ENCODE measurements at places on chromosomes 3 and 15.

GRCh38 chr15:90326441-90326840, 25.6 kb upstream of the ZNF774 start:
- DNase-seq = no peak

DNA sequence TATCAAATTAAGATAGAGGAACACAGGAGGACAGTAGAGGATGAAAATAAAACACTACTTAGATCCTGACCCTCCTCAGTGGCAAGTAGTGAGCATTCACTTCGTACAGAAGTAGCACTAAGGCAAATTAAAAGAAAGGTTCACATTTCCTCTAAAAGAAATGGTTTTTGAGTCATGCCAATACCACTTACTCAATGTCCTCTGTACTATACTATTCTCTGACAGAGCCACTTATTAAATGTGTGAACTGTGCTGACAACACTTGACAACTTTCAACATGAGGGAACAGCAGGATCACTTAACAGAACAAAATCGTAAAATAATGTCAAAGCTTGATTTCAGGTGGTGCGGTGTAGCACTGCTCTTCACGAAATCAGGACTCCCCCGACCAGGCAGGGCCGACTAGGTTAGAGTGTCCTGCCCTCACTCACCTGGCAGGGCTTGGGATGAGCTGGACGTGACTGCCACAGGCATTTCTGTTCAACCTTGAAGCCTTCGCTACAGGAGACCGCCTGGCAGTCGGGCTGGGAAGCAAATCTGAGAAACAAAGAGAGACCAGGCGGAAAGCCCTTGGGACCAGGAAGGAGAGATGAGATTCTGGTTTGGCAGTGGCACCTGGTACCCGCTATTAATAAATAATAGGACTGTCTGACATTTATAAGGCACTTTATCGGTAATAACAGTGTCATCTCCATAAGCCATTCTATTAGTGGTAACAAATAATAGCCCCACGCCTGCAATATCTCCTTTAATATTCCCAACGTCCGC, 611 bp upstream of the SLC27A2 start:
- DNase-seq = no peak

GRCh38 chr15:28255965-28256364, 66.0 kb downstream of the HERC2 start:
- no peak for DNase-seq

DNA sequence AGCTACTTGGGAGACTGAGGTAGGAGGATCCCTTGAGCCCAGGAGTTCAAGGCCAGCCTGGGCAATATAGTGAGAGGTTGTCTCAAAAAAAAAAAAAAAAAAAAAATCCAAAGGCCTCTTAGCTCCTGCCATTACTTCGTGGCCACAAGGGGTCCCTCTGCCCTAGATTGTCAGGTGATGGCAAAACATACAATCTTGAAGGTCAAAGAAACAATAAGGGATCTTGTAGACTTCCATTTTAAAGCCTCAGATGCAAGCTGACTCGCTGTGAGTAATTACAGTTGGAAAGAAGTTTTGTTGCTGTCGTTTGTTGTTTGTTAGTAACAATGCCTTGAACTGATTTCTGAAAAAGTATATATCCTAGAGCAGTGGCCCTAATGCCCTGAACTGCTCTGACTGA, 55.9 kb upstream of the PLCL2 start:
- DNase-seq = peak; percentile 67

DNA sequence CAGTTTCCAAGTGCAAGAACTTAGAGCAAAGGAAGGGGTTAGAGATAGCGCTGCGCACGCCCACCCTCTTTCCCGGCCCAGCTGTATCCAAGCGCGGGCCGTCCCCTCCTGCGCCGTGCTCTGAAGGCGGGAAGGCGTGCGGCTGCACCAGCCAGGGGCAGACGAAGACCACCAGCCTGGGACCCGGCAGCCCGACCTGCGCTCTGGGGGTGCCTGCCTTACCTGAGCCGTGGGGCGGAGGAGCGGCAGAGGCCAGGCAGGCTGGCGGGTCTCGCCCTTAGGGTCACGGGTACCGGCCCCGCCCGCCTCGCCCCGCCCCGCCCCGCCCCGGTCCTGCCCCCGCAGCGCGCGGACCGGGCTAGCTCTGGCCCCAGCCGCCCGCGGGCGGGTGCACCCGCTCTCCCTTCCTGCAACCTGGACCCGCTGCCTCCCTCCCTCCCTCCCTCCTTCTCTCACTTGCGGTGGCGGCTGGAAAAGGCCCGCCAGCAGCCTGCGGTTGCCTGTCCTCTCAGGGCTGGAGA, at the start of gene WDR72:
Gene WDR72, minus strand, starts transcription at position 253 of the 521 bp plus-strand sequence. CDS start 26,514 bp downstream, outside the sequence.
- DNase-seq = no peak

GRCh38 chr15:45606841-45607240, 19.7 kb downstream of the BLOC1S6 start:
- DNase-seq = no peak

DNA sequence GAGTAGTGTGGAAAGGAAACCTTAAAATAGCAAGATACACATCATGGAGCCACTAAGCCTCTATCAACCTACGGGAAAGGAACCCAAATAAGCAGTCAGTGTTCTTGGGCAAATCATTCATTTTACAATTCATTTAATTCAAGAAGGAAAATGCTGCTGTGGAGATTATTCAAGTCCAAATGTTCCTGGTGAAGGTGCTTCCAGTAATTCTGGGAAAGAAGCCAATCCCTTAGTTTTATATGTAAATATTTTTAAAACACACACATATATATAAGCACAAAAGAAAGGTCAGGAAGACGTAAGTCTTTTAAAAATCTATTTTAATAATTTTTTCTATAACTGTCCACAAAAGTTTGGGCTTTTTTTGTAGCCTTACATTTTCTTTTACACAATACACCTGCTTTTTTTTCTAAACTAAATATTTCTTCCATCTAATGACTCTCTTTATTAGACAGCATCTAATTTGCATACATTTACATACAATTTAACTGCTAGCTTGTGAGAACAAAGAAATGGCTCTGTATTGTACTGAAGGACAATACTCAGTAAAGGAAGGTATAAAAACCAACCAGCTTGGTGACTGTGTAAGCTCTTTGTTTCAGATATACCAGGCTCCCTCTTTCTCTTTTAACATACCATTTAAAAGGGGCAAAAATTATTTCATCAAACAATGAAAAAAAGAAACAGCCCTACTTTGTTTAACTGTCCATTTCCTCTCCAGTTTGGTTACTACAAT, 269.5 kb downstream of the ZBTB20 start:
- DNase-seq = no peak

DNA sequence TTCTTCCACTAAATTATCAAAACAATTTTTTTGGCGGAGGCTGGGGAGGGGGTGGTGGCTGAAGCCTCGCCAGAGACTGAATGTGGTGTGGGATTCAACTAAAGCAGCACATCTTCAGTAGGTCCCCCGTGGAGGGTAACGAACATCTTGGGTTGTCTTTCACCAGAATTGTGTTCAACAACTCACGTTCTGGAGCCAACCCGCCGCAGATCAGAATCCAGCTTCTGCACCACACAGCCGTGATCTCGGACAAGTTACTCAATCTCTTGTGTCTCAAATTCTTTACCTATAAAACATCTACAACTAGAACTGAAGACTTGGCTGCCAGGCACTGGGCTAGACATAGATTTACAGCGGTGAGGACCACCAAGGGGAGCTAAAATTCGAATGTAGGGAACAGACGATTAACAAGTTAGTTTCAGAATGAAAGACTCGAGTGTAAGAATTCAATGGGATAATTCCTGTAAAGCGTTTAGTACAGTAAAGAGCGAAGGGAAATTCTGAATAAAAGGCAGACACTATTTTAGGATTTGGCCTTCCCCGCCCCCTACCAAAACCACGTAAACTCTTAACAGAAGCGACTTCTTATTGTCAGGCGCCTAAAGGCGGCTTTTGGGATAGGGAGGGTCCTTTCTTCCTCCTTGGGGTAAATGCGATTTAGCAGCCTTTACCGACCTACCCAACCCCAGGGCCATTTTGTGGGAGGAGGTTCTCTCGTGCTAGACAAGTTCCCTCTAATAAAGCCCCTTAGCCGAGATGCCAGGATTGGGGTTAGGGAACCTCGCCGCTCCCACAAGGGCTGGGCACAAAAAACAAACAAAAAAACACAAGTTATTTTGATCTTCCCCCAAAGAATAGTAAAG, 697 bp upstream of the RAB5A start:
- DNase-seq = no peak

DNA sequence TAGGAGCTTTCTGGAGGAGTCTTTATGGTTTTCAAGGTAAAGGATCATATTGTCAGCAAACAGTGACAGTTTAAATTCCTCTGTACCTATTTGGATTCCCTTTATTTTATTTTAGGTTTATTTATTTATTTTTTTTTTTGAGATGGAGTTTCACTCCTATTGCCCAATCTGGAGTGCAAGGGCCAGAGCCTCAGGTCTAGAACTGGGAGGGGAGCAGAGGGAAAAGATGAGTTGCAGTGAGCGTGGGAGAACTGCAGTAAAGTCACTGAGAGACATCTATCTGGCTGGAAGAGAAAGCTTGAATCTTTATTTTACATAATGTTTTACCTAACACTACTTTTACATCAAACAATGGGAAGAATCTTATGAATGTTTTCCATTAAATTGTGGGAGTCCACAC, 49.5 kb upstream of the GK5 start:
- no peak for DNase-seq

- no peak for DNase-seq
These were observed 122.0 kb downstream of the TJP1 start for GRCh38 chr15:29700296-29700695.

GRCh38 chr3:77247061-77247460, 207.2 kb downstream of the ROBO2 start:
- no peak for DNase-seq

DNA sequence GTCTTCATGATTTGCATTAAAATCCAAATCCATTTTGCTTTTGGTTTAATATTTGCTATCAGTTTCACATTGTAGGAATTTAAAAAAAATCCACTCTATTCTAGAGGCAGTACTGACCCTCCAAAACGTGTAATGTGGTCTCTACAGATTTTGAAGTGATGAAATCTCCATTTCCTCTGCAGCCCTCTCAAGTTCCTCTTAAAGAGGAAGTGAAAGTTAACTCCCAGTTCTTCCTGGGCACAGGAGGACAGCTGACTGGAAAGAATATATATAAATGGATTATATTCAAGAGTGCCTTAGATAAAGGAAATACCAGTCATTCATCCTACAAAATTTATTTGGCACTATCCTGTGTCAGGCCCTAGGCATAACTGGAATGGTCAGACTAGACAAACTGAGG, 83.5 kb upstream of the PLCL2 start:
- no peak for DNase-seq

- DNase-seq = no peak
These were observed 1.7 kb downstream of the NT5DC2 start for GRCh38 chr3:52531860-52532516.

DNA sequence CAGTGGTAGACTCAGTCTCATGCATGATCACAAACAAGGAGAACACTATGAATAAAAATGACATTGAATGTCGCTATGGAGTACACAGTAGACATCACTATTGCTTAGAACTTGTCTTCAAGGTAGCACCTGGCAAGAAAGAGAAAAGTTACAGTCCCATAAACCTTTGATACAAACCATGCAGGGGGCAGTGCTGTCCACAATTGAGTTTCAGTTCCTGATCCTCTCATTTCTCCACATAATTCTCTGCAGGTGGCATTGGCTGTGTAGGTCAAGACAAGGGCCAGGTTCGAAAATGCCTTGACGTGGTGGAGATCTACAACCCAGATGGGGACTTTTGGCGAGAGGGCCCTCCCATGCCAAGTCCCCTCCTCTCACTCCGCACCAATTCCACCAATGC, 47.9 kb downstream of the KBTBD12 start:
- no peak for DNase-seq

- peak; percentile 40 for DNase-seq
These were observed 1.1 kb upstream of the UTS2B start for GRCh38 chr3:191331388-191331787.

- DNase-seq = no peak
These were observed 322.3 kb downstream of the PLCL2 start for GRCh38 chr3:17207019-17207418.

DNA sequence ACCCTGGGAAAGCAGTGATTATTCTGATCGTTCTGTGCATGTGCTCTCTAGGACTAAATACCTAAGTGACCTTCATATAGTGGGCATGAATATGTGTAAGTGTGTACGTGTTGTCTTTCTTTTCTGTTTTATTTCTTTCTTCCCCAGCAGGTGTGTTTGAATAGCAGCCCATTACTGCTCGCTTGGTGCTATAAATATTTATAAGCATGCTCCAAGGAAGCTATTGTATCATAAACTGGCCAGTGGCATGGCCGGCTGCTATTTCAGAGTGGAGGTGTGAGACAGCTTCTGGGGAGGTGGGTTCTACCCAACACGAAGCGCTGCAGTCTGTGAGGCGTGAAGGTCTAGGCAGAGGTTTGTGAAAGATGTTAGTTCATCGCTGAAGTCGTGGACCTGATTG, 641.8 kb downstream of the NTRK3 start:
- DNase-seq = no peak

- no peak for DNase-seq
These were observed 92.4 kb downstream of the CSNK1G1 start for GRCh38 chr15:64263567-64263966.

GRCh38 chr15:35330916-35331315, 215.0 kb downstream of the DPH6 start:
- no peak for DNase-seq

- no peak for DNase-seq
These were observed 1.0 kb downstream of the EOMES start for GRCh38 chr3:27720899-27721716.

GRCh38 chr3:102484363-102484762, 49.5 kb downstream of the ZPLD1 start:
- no peak for DNase-seq

GRCh38 chr3:43729707-43730414, 39.1 kb downstream of the ABHD5 start:
- no peak for DNase-seq

DNA sequence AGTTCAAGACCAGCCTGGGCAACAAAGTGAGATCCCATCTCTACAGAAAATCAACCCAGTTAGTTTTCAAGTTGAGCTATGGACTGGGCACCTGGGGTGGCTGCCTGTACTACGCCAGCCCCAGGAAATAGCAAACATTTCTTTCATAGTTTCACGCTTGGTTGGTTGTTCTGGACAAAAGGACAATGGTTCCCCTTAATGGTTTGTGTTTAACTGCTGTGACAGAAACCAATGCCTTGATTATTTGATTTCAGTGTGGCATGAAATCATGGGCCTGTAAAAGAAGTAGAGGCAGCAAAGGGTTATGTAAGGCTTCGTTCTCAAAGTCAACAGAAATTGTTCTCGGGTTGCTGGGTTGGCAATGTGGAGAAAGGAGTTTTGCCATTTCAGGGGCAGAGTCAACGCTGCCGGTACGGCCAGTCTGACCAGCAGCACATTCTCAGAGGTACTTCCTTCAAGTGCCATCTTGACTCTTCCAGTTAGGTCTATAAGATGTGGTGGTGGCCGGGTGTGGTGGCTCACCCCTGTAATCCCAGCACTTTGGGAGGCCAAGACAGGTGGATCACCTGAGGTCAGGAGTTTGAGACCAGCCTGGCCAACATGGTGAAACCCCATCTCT, 12.7 kb downstream of the LCMT2 start:
- no peak for DNase-seq

GRCh38 chr15:80090879-80091503, 31.5 kb downstream of the ZFAND6 start:
- no peak for DNase-seq

- no peak for DNase-seq
These were observed 67.4 kb downstream of the RAD18 start for GRCh38 chr3:8895829-8896228.

GRCh38 chr3:64144241-64144900, 80.9 kb downstream of the PRICKLE2 start:
- no peak for DNase-seq

- no peak for DNase-seq
These were observed 38.7 kb downstream of the GJD2 start for GRCh38 chr15:34716111-34716510.

GRCh38 chr15:73620078-73620477, 13.1 kb downstream of the NPTN start:
- no peak for DNase-seq

All from COLO829 (cell line).